CD4-positive, alpha-beta T cell treated with Interleukin-17A for 4 hours (primary cell): ENCODE measurements at places on chromosomes 5 and 9.

GRCh38 chr5:66718374-66719002, 122.3 kb downstream of the MAST4 start:
- no peak for DNase-seq

- no peak for DNase-seq
These were observed 113.0 kb downstream of the FAM170A start for GRCh38 chr5:119742311-119742710.

GRCh38 chr5:164627021-164627420, 1121.6 kb downstream of the MAT2B start:
- DNase-seq: no peak

- DNase-seq: peak; percentile 63
These were observed 218.5 kb upstream of the SLC30A5 start for GRCh38 chr5:68875351-68875750.

- no peak for DNase-seq
These were observed 100.0 kb upstream of the ALDH1B1 start for GRCh38 chr9:38292480-38292879.

DNA sequence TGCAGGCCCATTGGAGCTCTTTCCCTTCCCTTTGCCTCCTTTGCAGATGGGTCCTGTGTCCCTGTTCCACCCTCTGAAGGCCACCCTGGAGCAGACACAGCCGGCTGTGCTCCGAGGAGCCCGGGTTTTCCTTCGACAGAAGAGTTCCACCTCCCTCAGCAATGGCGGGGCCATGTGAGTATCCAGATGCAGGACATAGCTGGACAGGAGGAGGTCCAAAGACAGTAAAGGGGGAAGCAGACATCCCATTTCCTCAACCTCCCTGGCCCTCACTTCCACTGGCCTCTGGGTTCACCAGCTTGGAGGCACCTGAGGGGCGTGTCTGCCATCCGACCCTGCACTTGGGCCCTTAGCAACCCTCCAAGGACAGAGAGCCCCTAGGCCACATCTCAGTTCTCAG, 237.9 kb downstream of the CACNA1B start:
- DNase-seq: no peak

GRCh38 chr5:10140195-10140973, 109.3 kb downstream of the ATPSCKMT start:
- no peak for DNase-seq

DNA sequence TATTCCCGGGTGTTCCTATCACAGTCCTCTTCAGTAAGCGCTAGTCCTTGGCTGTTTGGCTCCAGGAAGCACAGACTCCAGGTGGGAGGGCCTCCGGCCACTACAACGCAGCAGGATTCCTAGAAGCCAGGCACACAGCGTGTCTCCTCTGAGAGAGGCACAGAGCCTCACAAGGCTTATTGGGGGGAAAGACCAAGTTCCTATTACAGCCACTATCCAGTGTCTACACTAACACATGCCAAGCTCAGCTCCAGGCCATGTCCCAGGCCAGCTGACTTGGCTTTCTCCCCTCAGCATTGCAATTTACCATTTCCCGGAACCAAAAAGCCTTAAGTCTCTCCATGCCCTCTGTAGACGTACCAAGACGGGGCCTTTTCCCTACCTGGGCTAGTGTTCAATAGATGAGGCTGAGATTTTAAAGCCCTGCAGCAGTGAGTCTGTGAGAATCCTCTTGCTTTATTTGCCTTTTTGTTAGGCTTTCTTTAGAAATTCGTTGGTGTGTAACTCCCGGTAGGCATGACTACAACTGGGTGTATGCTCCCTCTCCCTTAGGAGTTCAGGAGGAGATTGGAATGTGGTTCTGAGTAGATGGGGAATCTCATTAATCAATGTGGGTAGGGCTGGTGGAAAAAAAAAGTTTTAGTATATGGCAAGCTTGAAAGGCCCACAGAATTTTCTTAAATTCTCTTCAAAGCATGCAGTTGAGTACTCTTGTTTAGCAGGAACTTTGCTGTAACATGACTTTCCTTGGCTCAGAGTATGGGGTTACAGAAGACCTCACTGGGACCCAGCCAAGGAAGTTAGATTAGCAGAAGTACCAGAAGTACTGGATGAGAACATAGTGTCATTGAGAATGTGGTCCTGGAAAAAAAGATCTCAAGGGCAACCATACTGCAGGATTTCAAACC, 84.3 kb upstream of the SLC1A3 start:
- DNase-seq: no peak

GRCh38 chr9:86073839-86074238, 25.5 kb downstream of the GOLM1 start:
- DNase-seq: no peak

DNA sequence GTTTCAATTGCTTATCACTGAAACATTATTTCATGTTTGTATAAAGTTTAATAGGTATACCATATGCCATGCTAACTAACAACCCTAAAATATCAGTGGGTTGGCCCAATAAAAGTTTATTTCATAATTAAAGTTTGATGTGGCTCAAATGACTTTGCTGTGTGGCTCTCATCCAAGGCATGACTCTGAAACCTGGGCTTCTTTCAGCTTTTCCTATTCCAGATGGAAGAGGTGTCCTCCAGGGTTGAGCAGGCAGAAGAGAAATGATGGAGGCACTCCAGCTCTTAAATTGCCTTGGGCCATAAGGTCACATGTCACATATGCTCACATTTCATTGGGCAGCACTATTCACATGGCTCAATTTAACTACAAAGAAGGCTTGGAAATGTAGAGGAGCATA, 101.9 kb downstream of the MACIR start:
- DNase-seq: no peak

DNA sequence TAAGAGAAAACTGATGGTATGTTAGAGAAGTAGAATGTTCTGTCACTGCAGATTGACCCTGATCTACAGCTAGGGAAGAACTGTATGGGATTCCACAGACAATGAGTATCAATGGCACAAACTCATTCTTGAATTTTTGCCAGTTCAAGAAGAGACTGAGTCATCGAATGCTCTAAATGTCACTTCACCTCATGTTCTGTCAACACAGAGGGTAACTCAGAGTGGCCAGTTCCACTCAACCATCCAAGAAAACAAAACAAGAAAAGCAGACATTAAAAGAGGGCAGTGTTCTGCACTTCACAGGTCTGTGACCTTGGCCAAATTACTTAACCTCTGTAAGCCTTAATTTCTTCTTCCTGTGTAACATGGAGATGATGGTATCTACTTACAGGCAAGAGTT, 132.2 kb upstream of the HMHB1 start:
- no peak for DNase-seq

DNA sequence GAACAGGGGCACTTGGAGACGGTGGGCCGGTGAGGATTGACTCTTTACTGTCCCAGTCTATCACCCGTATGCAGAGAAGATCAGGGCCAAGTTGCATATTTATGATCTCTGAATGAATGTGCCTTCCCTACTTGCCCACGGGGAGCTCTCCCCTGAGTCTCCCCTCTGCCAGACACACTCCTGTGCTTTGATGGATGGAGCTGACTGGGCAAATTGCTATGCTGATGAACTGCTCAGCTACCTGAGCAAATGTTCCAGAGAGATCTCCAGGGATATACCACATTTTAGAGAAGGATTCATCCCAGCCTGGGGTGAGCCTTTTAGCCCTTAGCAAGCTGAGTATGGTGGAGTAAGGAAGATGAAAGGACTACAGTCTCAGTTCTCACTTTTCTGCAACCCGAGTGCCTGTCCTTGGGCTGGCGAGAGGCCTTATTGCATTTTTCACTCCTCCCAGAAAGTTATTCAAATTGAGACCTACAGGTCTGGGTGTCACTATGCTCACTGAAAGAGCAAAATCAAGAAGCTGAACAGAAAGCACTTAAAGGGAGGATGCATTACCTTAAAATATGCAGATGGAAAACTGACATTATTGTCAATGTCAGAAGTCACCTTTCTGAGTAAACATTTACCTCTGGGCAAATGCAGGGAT, 526.7 kb upstream of the WWC1 start:
- DNase-seq: no peak

GRCh38 chr5:100456615-100457014, 78.6 kb upstream of the FAM174A start:
- no peak for DNase-seq

- DNase-seq: no peak
These were observed 231.2 kb downstream of the ARRDC3 start for GRCh38 chr5:91151947-91152346.

GRCh38 chr5:139188558-139189270, 9.5 kb downstream of the SIL1 start:
- no peak for DNase-seq

DNA sequence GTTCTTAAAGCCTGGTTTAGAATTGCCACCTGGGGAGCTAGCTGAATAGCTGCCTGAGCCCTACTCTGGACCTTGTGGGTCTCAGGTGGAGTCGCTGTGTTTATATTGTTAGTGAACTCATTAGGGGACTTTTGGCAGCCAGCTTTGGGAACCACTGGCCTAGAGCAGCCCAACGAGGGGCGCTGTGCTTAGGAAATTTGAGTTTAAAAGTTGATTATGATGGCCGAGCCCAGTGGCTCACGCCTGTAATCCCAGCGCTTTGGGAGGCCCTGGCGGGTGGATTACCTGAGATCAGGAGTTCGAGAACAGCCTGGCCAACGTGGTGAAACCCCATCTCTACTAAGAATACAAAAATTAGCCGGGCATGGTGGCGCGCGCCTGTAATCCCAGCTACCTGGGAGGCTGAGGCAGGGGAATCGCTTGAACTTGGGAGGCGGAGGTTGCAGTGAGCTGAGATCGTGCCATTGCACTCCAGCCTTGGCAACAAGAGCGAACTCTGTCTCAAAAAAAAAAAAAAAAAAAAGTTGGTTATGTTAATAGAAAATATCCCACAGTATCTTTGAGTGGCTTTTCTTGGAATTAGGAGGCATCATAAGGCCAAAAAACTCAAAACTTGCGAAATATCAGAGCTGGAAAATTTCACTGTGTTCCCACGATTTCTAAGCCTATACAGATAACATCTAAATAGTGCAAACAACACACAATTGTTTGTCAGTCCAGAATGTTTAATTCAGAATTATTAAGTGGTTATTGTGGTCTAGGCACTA, 809 bp downstream of the MCCC2 start:
- DNase-seq: no peak
